ENCODE measurements at places on chromosomes 2 and 18.

DNA sequence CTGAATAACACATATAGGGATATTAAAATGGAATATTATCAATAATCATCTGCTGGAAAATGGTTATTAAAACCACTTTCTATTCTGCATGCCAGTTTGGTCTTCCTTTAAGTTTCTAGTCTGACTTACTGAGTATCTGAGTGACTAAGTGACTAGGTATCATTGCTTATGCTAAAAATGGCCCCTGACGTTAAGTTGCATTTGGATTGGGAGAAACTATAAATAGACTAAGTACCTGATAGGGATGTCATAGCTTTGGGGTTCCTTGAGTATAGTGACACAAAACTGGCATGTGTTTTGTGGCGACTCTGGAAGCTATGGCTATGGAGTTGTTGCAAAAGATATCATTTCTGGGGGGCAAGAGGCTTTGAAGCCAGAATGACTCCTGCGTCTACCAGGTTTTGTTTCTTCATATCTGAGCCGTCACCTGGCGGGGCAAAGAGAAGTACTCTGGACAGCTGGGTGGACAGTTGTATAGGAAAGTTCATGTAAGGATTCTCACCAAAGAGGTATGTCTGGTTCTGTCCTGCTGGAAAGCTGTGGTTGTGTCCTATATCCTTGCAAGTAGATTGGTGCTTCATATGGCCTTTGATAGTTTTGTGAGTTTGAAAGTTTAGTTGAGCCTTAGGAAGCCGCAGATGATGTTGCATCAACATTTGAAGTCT lies 17.9 kb downstream of the ITGAV start:
- DNase-seq = no peak

- no peak for DNase-seq
Observed at GRCh38 chr18:36348971-36349417, 51.5 kb downstream of the FHOD3 start.

DNA sequence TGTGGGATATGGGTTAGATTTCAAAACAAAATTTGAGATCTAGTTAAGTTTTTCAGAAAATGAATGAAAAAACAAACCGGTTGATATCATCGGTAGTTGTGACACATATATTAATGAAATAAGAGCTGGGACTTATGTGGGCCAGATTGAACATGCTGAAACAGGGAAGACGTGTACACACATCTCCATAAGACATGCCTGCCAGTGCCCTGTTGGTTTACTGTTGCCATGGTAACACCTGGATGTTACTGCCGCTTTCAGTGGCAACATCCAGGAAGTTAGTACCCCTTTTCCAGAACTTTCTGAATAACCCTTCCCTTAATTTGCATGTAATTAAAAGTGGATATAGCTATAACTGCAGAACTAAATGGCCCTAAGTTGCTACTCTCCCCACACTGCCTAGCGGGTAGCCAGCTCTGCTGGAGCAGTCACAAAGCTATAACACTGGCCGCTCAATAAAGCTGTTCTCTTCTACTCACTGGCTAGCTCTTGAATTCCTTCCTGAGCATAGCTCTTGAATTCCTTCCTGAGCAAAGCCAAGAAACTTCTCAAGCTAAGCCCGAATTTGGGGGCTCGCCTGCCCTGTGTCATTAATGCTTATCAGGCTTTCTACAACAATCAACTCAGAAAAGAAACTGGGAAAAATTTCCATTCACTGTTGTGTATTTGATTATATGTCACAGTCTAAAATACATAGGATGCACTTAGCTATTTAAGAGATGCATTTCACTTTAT lies 776.3 kb upstream of the CDH7 start:
- no peak for DNase-seq

GRCh38 chr2:128734521-128735295 lies 416.0 kb upstream of the HS6ST1 start:
- DNase-seq = peak; percentile 54

DNA sequence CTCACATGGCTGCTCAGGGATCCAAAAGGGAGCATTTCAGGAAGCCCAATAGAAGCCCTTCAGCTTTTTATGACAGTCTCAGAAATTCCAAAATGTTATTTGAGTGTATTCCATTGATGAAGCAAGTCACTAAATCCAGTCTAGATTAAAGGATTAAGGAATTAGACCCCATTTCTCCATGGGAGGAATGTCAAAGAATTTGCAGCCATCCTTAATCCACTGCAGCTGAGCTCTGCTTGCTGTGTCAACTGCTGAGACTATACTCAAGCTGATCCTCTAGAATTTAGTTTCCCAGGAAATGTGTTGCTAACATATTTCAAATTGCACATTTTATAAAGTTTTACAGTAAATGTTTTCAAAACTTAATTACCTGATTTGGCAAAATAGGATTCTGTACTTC lies 28.4 kb upstream of the C2orf69 start:
- DNase-seq = no peak

GRCh38 chr2:175136334-175137215 lies 31.4 kb downstream of the ATF2 start:
- DNase-seq = no peak

- no peak for DNase-seq
Observed at GRCh38 chr2:45945302-45945717, 293.8 kb downstream of the PRKCE start.
